ENCODE measurements at places on chromosomes 7 and 10.
A peak's percentile ranks its signal among the peaks of the same experiment; 100 is the strongest.

- peak; percentile 81 for DNase-seq
Observed at GRCh38 chr7:129607471-129608120, 3.9 kb upstream of the NRF1 start.

DNA sequence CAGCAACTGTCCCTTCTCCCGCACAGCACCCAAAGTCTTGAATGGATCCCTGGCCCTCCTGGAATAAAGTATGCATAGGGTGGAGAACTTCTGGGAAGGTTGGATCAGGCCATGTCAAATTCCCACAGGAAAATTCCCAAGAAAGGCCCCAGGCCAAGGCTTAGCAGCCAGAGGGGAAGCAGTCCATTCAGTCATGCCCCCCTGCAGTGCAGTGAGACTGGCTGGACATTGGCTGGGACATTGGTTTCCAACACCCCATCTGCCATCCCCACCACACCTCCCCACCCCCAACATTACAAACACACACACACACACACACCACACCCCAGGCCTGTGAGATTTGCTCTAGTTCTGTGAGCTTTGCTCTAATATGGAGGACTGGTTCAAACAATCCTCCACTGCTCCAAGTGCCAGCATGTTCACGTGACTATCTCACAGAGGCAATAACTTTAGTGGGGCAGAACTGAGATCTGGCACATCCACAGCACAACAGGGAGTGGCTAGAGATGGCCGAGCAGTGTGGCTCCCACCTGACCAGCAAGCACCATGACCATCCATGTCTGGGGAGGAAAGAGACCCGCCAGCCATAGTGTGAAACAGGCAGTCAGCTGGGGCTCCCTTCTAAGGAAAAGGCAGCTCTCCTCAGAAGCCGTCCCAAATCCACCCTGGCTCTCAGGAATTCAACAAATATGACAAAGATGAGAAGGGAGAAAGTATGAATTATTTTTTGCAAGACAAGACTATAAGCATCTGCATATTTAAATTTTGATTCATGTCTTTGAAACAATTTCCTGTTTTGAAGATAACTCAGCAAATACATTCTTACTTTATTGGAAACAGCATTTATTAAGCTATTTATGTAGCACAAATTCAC is 6.7 kb upstream of the FAM170B start:
- DNase-seq: no peak

DNA sequence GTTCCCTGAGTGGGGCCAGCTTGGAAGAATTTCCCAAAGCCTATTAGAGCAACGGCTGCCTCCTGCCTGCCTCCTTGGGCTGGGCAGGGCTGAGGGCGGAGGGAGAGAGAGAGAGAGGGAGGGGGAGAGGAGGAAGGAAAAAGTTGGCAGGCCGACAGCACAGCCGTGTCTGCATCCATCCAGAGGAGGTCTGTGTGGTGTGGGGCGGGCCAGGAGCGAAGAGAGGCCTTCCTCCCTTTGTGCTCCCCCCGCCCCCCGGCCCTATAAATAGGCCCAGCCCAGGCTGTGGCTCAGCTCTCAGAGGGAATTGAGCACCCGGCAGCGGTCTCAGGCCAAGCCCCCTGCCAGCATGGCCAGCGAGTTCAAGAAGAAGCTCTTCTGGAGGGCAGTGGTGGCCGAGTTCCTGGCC is at the start of gene AQP1:
TSS of gene AQP1 (plus strand) at position 293 of the 409 bp plus-strand sequence. CDS start at position 350, 57 bp downstream.
- peak; percentile 60 for DNase-seq

GRCh38 chr7:104264285-104264684 is 56.5 kb upstream of the ORC5 start:
- DNase-seq: no peak

GRCh38 chr7:80677629-80678028 is 39.2 kb downstream of the CD36 start:
- DNase-seq: no peak

GRCh38 chr7:73621168-73622063 is 2.9 kb downstream of the MLXIPL start:
- DNase-seq: no peak

- DNase-seq: no peak
Observed at GRCh38 chr10:132610071-132610701, 72.6 kb downstream of the INPP5A start.

- DNase-seq: peak; percentile 80
Observed at GRCh38 chr10:69061305-69062161, 26.4 kb upstream of the SRGN start.

- DNase-seq: no peak
Observed at GRCh38 chr10:63209705-63210104, 76.6 kb downstream of the NRBF2 start.

GRCh38 chr10:63628526-63629362 is 107.5 kb downstream of the REEP3 start:
- peak; percentile 80 for DNase-seq

- DNase-seq: no peak
Observed at GRCh38 chr10:33235251-33235884, 99.1 kb downstream of the NRP1 start.

DNA sequence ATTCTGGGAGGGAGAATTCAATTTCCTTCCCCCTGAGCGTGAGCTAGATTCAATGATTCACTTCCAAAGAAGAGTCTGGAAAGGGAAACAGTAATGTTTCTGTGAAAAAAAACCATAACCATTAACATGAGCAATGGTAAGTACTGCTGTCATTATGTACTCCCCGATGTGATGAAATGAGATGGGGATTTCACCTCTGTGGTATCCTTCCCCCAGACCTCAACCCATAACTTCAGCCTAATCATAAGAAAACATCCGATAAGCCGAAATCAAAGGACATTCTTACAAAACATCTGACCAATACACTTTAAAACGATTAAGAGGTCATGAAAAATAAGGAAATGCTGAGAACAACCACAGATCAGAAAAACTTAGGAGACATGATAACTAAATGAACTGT is 27.2 kb downstream of the EZH2 start:
- peak; percentile 61 for DNase-seq

DNA sequence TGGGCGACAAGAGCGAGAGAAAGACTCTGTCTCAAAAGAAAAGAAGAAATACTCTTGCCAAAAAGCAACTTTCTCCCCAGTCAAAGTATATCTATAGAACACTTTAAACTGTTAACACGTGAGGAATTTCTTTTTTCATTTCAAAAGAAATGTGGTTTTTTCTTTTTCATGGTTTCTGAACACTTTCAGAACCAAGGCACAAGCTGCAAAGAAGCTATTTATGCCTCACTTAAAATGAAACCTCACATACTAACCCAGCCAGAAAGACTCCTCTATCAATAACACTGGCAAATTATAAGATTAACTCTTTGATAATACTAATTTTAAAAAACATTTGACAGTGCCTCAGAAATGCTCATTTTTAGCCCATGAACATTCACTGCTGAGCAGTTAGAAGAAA is 20.9 kb downstream of the TBX20 start:
- DNase-seq: no peak

- DNase-seq: no peak
Observed at GRCh38 chr7:974172-974571, 1.2 kb downstream of the COX19 start.

DNA sequence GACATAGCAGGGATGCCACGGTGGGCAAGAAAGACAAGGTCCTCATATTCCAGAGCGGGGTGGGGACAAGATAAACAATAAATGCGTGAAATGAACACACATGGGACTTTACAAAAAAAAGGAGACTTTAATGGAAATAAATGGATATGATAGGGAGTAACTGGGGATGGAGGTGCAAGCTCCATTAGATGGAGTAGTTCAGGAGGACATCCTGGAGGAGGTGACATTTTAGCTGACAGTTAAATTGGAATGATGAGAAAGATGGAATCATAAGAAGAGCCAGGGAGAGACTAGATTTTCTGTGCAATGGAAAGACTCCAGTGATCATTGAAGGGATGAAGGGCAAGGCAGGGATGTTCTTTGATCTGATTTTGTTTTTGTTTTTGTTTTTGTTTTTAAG is 83.6 kb upstream of the MYL10 start:
- no peak for DNase-seq

DNA sequence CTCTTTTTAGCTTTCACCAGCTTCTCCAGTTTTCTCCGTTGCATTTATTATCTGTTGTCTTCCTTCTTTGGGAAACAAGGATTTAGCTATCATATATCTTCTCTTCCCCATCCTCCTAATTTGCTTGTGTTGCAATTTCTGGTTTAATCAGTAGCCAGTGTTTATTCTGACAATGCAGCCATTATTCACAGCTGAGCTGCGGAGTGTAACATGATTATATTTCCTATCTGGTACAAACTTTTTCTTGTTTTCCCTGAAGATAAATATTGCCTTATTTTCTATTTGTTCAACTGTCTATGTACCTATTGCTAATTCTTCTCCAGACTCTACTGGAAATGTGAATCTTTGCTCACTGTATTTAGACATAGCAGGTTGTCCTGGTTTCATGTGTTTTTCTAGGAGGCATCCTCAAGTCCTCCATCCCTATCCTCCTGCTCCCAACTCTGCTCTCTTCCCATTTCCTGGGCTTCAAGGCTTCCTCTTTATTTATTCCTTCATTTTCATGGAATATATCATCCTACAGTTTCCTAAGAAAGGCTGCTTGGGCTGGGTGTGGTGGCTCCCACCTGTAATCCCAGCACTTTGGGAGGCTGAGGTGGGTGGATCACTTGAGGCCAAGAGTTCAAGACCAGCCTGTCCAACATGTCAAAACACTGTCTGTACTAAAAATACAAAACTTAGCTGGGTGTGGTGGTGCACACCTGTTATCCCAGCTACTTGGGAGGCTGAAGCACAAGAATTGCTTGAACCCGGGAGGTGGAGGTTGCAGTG is 72.4 kb upstream of the KDM7A start:
- DNase-seq: no peak

GRCh38 chr7:2921653-2922347 is 77.7 kb upstream of the GNA12 start:
- DNase-seq: no peak

DNA sequence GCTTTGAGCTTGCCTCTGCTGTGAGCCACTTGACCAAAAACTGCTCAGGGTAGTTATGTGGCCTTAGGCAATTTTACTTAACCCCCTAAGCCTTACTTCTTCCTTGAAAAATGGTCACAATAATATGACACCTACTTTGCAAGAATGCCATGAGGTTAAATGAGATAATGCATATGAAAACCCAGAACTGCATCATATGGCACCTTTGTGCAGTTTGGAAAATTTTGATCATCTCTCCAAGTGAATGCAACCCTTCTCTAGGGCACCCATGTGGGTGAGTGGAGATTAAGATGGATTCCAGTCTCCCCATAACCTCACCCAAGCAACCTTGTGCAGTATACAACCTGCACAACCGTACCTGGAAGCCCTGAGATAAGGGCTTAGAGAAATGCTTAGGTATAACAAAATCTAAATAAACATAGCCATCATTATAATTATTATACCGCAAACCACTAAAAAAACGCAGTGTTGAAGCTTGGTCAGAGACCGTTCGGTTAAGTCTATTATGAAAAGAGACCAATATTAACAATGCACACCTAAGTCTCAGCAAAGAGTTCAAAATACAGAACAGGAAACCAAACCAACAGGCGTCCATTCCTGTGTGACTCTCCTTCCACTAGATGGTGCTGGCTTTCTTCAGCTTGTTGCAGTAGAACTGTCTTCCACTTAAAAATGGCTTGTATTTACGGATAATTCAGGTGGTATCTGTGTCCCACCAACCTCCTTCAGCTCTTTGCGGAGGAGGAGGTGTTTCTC is 21.0 kb upstream of the ASB15 start:
- DNase-seq: peak; percentile 69

GRCh38 chr10:34618611-34619010 is 196.5 kb downstream of the PARD3 start:
- DNase-seq: no peak
